ENCODE measurements at places on chromosomes 3 and 15. TPM values are rescaled to one million over a fixed set of nuclear protein-coding genes. Genes with fewer than 3 reads are reported as not detected.

- peak; percentile 91 for DNase-seq
These were observed 29.1 kb downstream of the FGD5 start for GRCh38 chr3:14847613-14848541.

The ENTPD3 gene
- not detected for total RNA-seq

DNA sequence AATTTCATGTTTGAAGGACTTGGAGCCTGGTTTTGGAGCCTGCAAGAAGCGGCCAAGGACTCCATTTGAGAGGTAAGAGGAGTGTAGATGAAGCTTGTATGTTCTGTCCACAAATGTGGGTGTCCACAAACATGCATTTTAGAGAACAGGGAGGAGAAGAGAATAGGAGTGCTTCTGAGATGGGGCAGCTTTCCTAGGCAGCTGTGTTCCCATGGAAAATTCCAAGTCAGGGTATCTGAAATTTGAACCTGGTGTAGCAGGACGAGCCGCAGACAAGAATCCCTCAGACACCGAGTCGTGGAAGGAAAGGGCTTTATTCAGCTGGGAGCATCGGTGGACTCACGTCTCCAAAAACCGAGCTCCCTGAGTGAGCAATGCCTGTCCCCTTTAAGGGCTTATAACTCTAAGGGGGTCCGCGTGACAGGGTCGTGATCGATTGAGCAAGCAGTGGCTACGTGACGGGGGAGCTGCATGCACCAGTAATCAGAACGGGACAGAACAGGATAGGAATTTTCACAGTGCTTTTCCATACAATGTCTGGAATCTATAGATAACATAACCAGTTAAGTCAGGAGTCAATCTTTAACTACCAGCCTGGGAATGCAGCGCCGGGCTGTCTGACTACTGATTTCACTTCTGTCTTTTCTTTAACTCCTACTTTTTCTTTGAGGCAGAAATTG, 71.4 kb upstream of the WDR72 start:
- no peak for DNase-seq

GRCh38 chr15:63294359-63294758, 17.0 kb downstream of the APH1B start:
- no peak for DNase-seq

DNA sequence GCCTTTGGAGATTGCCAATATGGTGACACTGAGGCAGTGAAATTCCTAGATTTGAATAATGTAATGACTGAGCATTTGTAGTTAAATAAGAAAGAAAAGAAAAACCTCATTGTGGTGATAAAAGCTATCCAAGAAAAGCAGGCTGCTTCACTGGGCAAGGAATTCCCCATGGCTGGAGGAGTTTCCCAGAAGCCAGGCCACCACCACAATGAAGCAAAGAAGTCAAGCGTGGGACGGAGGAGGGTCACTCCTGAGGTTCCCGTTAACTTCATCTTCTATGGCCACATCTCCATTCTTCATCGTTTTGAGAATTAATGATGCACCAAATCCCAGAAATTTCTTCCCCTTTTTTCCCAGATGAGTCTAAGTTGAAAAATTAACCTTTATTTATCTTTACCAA, 185.8 kb upstream of the BCL6 start:
- no peak for DNase-seq

The CLDND1 gene
- 58.1 TPM for total RNA-seq

DNA sequence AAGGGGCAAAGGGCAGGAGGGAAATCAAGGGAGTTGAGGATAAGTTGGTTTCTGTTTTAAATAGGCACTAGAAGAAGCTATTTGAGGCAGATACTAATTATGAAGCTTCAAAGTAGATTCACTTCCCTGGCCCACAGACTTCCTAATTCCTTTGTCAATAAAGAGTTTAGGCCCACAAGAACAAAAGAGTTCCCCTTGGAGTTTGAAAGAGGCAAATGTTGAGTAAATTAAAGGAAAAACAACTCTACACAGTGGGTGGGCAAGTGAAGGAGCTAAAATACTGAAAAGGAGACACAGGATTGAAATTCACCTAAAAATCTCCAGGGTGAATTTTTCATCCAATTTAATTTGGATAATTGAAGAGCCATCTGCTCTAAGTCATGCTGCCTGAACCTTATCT, 411.7 kb upstream of the RORA start:
- DNase-seq: no peak

- no peak for DNase-seq
These were observed 234.1 kb downstream of the LRRN1 start for GRCh38 chr3:4033296-4033695.
